Kidney (tissue), 22 donors: ENCODE measurements at places on chromosomes 6 and 20. TPM values are rescaled to one million over a fixed set of nuclear protein-coding genes. Genes with fewer than 3 reads are reported as not detected.

DNA sequence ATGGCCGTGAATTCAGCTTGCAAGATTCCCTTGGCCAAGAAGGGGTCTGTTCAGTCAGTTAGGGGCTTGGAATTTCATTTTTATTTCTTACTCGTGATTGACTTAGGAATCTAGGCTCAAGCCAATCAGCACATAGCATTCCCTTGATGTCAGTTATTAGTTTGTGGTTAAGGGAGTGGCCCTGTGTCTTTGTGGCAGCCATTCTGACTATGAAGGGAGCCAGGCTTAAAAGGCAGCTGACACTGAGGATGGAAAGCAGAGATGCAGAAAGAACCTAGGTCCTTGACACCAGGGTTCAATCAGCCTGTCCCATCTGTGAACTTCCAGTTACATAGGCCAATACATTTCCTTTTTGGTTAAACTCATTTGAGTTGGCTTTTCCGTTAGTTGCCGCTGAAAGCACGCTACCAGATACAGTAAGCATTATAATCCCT lies 48.1 kb downstream of the MCUR1 start:
- no peak for DNase-seq

- no peak for DNase-seq
Observed at GRCh38 chr6:12331474-12331873, 41.3 kb downstream of the EDN1 start.

- DNase-seq = peak; percentile 22
Observed at GRCh38 chr6:17923401-17923863, 64.0 kb downstream of the KIF13A start.

DNA sequence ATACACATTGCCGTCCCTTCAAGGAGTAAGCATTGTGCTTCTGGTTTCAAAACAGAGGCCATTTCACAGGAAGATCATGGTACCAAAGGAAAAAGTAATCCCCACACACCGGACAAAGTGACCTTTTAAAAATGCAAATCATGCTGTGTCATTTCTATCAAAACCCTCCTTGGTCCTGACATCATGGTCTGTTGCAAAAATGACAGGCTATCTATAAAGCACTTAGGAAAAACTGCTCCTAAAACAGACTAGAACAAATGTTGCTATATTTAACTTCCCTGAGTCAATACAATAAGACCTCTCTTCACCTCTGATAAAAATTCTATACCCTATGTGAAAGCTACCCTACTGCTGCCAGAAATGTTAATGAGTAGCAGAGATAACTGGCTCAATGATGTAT lies 353.6 kb upstream of the RUNX2 start:
- no peak for DNase-seq

GPANK1 gene
- polyA plus RNA-seq = 28.6 TPM

DNA sequence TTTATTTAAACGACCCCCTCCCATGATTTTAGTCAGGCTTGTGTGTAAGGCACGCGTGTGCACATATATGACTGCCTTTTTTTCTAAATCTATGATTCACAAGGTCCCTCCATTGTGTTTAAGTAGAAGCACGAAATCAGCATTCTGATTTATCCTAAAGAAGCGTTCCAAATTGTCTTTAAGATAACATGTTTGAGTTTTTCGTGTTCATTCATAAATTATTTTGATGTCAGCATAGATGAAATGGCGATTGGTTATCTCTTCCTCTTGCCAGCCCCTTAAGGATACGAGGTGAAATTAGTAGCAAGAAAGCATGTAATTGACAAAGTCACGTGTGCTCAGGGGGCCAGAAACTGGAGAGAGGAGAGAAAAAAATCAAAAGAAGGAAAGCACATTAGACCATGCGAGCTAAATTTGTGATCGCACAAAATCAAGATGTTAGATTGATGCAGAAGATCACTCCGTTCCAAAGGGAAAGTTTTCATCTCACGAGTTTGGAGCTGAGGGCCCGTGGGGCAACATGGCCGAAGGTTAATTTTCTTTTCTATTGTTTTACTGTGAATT lies at the start of gene LIN28B:
Gene LIN28B, plus strand, starts transcription at position 377 of the 564 bp plus-strand sequence. Its CDS starts 144 bp downstream, at position 521.
- peak; percentile 75 for DNase-seq
